GDM1 (cell line): ENCODE measurements at places on chromosomes 5 and 9.
A peak's percentile ranks its signal among the peaks of the same experiment; 100 is the strongest.

DNA sequence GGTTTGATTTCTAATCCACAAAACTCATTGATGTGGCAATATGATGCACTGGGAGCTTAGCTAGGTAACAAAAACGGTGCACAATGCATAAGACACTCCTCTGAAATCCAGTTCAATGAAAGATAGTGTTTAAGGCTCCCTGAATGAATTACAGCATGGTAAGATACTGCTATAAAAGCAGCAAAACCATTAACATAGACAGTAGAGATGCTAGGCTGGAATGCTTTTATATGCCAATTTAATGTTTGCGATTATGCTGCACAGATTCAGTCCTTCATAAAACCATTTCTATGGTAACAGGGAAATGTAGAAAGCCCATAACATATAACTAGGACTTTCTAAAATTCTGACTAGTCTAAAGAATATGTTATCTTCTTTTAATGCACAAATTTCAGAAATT lies 180.8 kb upstream of the NUDT12 start:
- DNase-seq = no peak

DNA sequence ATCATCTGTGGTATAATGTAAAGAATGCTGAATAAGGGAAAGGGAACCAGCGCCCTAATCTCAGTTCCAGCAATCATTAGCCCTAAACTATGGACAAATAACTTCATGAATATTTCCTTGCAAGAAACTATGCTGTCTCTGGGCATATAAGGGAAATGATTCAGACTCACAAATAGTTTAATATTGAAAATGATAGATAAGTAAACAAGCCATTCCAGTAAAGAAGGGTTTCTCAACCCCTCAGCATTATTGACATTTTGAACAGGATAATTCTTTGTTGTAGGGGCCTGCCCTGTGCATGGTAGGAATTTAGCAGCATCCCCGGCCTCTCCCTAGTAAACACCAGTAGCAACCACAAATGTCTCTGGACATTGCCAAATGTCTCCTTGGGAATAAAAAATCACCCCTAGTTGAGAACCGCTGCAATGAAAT lies 23.8 kb downstream of the C5 start:
- no peak for DNase-seq

GRCh38 chr9:2271426-2271825 lies 256.3 kb downstream of the SMARCA2 start:
- DNase-seq = peak; percentile 7

GRCh38 chr5:151257731-151258181 lies 4.8 kb downstream of the GM2A start:
- DNase-seq = no peak

GRCh38 chr5:160537940-160538339 lies 116.3 kb downstream of the PTTG1 start:
- no peak for DNase-seq

DNA sequence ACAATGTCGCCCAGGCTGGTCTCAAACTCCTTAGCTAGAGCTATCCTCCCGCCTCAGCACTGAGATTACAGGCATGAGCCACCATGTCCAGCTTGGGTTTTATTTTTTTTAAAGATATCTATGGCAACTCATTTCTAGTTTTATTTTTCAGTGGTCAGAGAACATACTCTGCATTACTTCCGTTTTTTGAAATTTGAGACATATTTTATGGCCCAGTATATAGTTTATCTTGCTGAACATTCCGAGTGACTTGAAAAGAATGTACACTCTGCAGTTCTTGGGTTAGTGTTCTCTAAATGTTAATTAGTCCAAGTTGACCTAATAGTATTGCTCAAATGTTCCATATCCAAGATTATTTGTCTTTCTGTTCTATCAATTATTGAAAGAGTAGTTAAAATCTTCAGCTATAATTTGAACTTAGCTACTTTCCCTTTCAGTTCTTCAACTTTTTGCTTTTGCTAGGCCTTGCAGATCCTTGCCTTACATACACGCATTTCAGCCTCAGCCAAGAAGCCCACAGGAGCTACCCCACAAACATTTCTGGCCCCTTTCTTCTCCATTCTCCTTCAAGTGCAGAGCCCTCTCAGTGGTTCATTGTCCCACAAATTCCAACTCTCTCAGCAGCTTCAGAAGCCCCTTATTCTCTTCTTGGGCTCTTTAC lies 22.3 kb upstream of the SNAPC3 start:
- no peak for DNase-seq

GRCh38 chr5:32504329-32504988 lies 59.9 kb upstream of the ZFR start:
- DNase-seq = no peak

GRCh38 chr5:141969783-141970771 lies 1.2 kb downstream of the RNF14 start:
- DNase-seq = peak; percentile 10

GRCh38 chr5:113090336-113091106 lies 113.9 kb downstream of the DCP2 start:
- DNase-seq = no peak

GRCh38 chr5:139473565-139473964 lies 2.8 kb downstream of the SMIM33 start:
- DNase-seq = no peak

GRCh38 chr5:91118796-91119195 lies 264.3 kb downstream of the ARRDC3 start:
- no peak for DNase-seq

GRCh38 chr5:43171451-43171850 lies 20.6 kb upstream of the NIM1K start:
- no peak for DNase-seq

GRCh38 chr5:133273661-133274596 lies 222.1 kb downstream of the HSPA4 start:
- DNase-seq = no peak

DNA sequence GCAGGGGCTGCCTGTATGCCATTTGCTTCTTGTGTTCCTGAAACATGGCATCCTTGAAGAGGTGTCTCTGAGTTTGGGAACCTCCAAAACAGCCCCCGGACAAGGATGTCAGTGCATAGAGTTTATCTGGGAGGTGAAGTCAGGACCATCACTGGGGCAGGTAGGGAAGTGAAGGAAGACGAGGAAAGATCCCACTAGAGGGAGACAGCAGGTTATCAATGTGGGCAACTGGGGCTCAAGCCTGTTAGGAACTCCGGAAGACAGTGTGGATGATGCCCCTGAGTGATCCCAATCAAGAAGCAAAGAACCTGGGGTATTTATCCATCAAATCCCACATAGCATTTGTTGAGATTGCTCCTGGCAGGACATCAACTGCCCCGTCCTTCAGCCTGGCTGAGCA lies 233.1 kb downstream of the AGTPBP1 start:
- DNase-seq = no peak

DNA sequence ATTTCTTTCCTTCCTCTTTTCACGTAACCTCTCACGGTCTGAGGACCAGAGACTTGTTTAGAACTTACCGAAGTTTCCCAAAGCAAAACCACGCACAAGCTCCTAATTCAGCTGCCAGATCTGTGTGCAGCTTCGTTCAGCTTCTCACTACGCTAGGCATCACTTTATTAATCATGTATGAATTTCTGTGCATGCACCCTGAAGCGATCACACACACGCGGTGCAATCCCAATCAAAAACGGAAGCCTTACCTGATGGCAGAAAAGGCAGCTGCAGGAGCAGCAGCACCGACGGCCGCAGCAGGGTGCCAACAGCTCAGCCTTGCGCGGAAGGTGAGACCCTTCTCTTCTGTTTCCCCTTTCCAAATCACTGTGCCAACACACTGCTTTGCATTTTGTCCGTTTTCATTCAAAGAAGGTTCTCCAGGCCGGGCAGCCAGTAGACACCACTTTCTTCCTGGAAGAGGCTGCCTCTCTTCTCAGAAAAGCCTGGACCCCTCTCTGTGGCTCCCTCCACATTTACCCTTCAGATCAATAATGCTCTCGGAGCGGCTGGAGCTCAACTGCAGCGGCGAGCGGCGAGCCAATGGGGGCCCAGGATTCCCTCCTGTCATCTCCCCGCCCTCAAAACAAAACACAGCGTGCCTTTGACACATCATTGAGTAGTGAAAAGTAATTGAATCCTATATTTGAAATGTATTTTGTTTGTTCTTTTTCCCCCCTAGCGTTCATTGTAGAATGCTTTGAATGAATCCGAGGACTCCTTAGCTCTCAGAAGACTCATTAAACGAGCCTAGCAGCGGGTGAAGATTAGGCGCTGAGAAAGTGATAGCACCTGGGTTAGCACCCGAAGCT lies at the start of gene CDH12:
Gene CDH12 (minus strand): TSS at position 538 of the 854 bp plus-strand sequence.
- peak; percentile 28 for DNase-seq

GRCh38 chr9:113990975-113991471 lies 87.1 kb downstream of the AMBP start:
- no peak for DNase-seq

DNA sequence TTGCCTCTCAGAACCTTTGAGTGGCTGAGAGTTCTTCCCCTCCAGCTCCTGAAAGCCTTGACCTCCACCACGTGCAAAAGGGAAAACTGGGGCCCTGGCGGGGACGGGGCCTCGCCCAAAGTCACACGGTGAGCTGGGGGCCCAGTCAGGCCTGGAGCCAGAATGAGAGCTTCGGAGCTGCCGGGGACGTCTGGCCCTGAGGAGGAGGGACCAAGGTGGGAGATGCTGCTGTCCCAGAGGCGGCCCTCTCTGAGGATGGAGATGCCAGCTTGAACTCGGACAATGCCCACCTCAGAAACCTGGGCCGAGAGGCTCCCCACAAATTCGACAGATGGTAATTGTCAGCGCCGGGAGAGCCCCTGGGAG lies 643 bp downstream of the AK8 start:
- no peak for DNase-seq

DNA sequence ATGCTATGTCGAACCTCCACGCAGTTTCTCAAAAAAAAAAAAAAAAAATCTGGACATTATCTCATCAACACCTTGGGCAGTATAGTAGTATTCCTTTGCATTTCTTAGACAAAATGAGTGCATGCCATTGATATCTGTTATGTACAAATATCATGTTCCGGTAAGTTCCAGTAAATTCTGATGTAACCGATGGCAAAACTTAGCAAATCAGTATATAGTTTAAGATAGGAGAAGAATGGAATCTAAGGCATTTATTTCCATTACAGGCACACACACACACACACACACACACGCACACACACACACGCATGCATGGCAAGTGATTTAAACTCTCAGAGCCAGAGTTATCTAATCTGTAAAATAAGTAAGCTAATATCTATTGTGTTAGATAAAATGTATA lies 356.5 kb upstream of the TUSC1 start:
- no peak for DNase-seq

DNA sequence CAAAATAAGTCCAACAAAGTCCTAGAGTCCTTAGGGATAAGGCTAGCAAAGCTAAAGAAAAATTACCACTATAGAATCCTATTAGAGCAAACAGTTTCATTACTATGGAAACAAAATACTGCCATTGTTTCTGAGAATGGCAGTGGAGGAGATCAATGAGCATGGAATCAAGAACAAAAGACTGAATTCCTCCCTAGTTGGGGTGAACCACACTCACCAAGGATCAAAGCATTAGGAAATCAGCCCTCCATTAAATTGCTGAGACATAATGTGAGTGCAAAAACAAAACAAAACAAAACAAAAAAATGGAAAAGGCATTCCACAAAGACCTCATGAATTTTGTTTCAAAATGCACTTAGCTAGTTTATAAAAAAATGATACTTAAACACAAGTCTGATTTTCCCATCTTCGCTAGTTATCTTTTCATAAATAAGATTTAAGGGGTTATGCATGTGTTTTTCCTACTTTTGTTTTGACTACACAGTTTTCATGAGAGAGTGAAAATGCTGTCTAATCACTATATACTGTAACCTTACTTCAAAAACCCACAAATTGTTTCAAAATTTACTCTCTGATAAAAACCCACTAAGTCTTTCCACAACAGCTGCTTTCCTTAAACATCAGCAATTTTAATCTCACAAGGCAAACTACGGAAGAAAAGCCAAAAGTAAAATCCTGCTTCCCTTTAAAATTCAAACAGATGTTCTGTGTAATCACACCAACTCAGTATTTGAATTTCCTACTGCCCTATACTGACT lies 9.7 kb downstream of the SERINC5 start:
- no peak for DNase-seq

- DNase-seq = no peak
Observed at GRCh38 chr9:134026581-134026980, 1.3 kb downstream of the BRD3OS start.

- DNase-seq = no peak
Observed at GRCh38 chr5:131460867-131461572, 174.0 kb downstream of the RAPGEF6 start.

DNA sequence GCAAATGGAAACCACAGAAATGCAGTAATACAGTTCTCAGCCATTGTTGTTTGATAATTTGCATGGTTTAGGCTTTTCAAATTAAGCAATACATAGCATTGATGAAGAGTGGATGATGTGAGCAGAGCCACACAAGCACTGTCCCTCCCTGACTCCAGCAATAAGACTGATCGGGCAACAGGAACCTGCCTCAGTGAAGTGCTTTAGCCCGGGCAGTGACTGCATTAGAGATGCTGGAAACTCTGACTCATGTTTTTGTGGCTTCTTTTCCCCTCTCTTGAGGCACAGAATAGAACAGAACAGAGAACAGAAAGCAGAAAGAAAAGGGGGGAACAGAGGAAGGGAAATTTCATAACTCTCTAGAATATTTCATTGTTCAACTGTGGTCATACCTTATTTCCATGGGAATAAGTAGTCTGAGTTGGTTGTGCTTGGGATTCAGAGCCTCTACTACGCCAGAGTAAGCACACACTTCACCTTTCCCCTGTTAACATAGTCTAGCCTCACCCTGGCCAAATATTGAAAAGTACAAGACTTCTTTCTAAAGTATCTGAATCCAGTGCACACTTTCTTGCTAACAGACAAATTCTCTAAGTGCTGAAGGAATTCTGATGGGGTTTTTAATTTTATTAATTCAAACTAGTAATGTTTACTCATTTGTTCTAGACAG lies 164.8 kb upstream of the VCAN start:
- peak; percentile 48 for DNase-seq

GRCh38 chr9:129102791-129103594 lies 7.6 kb downstream of the CRAT start:
- DNase-seq = no peak

GRCh38 chr5:4639946-4640345 lies 500.2 kb upstream of the ADAMTS16 start:
- DNase-seq = no peak

DNA sequence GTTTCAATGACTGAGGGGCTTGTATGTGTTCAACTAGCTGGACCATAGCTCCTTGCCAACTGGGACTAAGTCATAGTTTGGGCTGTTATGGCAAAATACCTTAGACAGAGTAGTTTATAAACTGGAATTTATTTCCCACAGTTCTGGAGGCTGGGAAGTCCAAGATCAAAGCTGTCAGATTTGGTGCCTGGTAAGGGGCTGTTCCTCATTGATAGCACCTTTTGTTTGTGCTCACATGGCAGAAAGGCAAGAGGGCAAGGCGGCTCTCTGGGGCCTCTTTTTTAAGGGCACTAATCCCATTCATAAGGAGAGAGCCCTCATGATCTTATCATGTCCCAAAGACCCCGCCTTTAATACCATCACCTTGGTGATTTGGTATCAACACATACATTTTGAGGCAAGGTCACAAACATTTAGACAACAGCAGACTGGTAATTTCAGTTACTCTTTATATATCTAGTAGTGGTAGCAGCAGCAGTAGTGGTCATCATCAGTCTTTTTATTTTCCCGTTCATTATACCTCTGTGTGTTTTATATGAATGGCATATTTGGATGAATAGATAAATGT lies 477.0 kb downstream of the CCDC171 start:
- no peak for DNase-seq
